ENCODE measurements at places on chromosomes 7 and 10.
A peak's percentile ranks its signal among the peaks of the same experiment; 100 is the strongest.

DNA sequence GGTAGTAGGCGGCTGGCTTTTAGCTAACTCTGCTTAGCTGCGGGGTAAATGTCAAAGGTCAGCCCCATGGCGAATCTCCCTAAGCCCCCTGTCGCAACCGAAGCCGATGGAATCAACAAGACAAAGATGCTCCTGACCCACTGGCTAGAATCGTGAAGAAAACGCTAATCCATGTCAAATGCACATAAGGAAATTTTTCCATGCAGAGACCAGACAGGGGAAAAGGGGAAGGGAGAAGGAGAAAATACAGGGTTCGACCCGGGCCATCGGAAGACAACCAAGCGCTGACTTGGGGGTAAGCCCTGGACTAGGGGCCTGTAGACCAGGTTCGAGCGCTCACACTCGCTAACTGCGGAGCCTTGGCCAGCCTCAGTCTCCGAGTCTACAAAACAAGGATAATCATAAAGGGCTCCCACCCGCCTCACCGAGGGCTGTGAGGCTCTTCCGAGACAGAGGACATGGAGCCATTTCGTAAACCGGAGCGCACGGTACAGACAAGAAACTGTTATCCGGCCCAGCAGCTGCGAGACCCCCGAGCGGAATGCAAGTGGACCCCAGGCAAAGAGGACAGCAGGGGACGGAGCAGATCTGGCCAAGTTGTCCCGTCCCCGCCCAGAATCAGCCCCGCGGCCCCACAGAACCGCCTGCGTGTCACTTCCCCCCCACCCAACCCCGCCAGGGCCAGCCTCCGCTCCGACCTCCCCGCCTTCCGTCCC is 507 bp downstream of the SAR1A start:
- peak; percentile 41 for DNase-seq
- no peaks in the 10 kb centered on the region for H3K36me3 ChIP-seq
- H3K4me3 ChIP-seq: peak overlapping the region; percentile 87
- no peaks in the 10 kb centered on the region for H3K27me3 ChIP-seq

GRCh38 chr7:29008590-29008989 is 50.5 kb upstream of the TRIL start:
- DNase-seq: no peak
- no peaks in the 10 kb centered on the region for H3K36me3 ChIP-seq
- H3K27ac ChIP-seq: no peak overlapping the region

GRCh38 chr7:141671705-141672496 is 30.1 kb downstream of the DENND11 start:
- H3K27ac ChIP-seq: no peak overlapping the region
- no peak for DNase-seq
- peaks cover 6% of the 10 kb centered on the region for H3K4me1 ChIP-seq
- H3K36me3 ChIP-seq: peaks cover 17% of the 10 kb centered on the region
- H3K27me3 ChIP-seq: no peaks in the 10 kb centered on the region

- no peaks in the 10 kb centered on the region for H3K27me3 ChIP-seq
- no peak for DNase-seq
- H3K36me3 ChIP-seq: peaks cover 30% of the 10 kb centered on the region
- H3K4me3 ChIP-seq: peak overlapping the region; percentile 85
Observed at GRCh38 chr10:3172081-3172445, 519 bp downstream of the PITRM1 start.

GRCh38 chr10:103395754-103396066 is 565 bp downstream of the ATP5MK start:
- no peak for DNase-seq
- peak overlapping the region; percentile 90 for H3K4me3 ChIP-seq

- DNase-seq: no peak
- peak overlapping the region; percentile 7 for H3K27ac ChIP-seq
- H3K36me3 ChIP-seq: no peaks in the 10 kb centered on the region
- no peak overlapping the region for H3K4me3 ChIP-seq
- no peaks in the 10 kb centered on the region for H3K27me3 ChIP-seq
- peaks cover 14% of the 10 kb centered on the region for H3K4me1 ChIP-seq
Observed at GRCh38 chr7:44793919-44794318, 2.6 kb upstream of the PPIA start.

- H3K4me3 ChIP-seq: no peak overlapping the region
- no peaks in the 10 kb centered on the region for H3K4me1 ChIP-seq
- no peak overlapping the region for H3K27ac ChIP-seq
- no peak for DNase-seq
- no peaks in the 10 kb centered on the region for H3K36me3 ChIP-seq
Observed at GRCh38 chr10:11381023-11381422, 230.4 kb downstream of the USP6NL start.

GRCh38 chr7:112067632-112068540 is 138.3 kb downstream of the DOCK4 start:
- no peaks in the 10 kb centered on the region for H3K36me3 ChIP-seq
- H3K27me3 ChIP-seq: no peaks in the 10 kb centered on the region
- H3K4me3 ChIP-seq: no peak overlapping the region
- DNase-seq: no peak
- H3K27ac ChIP-seq: no peak overlapping the region

DNA sequence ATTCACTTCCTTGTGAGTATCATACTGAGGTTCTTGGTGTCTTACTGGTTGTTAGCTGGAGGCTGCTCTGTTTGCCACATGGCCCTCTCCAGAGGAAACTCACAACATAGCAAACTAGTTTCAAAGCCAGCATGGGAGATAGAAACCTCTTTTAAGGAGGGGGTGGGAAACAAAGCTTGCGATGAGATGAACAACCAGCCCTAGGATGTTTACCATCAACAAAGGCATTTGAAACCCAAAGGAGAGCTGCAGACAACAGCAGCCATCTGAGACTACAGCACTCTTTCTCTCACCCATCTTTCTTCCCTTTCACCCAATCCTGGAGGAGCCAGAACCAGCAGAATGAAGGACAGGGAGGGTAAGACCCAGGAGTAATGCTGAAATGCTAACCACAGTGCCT is 182.1 kb downstream of the NEBL start:
- no peak overlapping the region for H3K4me3 ChIP-seq
- DNase-seq: no peak
- H3K36me3 ChIP-seq: no peaks in the 10 kb centered on the region
- H3K4me1 ChIP-seq: peaks cover 27% of the 10 kb centered on the region

DNA sequence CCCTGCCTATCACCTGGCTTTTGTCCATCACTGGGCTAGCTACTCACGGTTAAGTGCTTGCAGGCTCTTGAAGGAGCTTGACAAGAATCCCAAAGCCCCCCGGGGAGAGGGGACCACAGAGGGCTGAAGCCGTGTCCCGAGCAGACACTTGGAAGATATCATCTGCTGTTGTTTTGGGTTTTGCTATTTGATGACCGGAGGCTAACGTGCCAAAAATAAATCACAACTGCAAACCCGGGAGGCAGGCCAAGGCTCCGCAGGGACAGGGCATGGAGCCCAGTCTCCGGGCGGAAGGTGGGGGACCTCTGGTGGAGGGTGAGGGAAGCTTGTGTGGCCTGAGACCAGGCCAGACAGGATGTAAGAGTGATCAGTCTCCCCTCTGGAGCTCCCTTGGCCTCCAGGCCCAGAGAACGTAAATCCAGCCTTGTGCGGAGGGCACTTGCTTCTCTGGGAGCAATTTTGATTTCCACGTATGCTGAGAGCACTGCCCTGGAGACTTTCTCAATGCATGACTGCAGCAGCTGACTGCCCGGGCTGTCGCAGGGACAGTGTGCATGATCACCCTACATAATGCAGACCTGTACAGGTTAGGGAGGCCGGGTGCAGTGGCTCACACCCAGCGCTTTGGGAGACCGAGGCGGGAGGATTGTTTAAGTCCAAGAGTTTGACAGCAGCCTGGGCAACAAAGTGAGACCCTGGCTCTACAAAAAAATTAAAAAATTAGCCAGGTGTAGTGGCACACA is at the start of gene PHKG1:
TSS of gene PHKG1 (minus strand) at position 164 of the 743 bp plus-strand sequence. CDS start 4,011 bp downstream, outside the sequence.
- H3K4me3 ChIP-seq: peak within 1 kb of the TSS; percentile 38
- peak; percentile 93 for DNase-seq
- H3K36me3 ChIP-seq: peaks cover 7% of the 10 kb centered on the region
- no peaks in the 10 kb centered on the region for H3K27me3 ChIP-seq
- H3K27ac ChIP-seq: peak within 1 kb of the TSS; percentile 82

GRCh38 chr7:2934211-2934731 is 90.2 kb upstream of the GNA12 start:
- H3K4me3 ChIP-seq: no peak overlapping the region
- no peaks in the 10 kb centered on the region for H3K27me3 ChIP-seq
- H3K4me1 ChIP-seq: no peaks in the 10 kb centered on the region
- no peak overlapping the region for H3K27ac ChIP-seq
- H3K36me3 ChIP-seq: no peaks in the 10 kb centered on the region

- no peaks in the 10 kb centered on the region for H3K4me1 ChIP-seq
- H3K27me3 ChIP-seq: no peaks in the 10 kb centered on the region
- DNase-seq: no peak
- H3K27ac ChIP-seq: no peak overlapping the region
Observed at GRCh38 chr7:47949703-47950102, 1.4 kb upstream of the PKD1L1 start.

DNA sequence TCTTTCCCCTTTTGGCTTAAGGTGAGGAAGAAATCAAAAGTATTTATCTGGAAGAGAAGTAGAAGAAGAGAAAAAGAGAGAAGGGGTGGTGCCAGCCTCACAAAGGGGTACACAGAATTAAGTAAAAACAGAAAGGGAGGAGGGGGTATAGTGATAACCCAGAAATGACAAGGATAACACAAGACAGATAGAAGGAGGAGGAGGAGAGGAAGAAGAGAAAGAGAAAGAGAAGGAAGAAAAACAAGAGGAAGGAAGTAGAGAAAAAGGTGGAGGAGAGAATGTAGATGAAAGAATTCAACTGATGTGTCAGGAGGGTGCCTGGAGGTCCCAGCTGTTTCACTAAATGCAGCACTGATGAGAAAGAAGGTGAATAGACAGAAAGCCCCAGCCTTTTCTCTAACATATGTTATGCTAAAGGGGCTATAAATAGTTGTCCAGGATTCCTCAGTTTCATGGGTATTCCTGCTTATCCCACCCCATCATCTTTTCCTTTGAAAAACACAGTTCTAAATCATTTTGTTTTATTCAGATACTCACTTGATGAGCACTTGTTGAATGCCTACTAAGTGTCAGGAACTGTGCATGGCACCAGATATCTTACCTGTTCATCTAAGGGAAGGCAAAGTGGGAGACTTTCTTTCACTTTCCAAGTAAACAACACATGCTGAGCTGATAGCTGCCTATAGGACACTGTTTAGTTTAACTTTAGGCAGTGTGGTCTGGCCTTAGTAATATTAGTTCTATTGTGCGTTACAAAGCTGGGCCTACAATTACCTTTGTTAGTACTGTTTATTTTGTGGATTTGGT is 8.0 kb downstream of the SEMA3E start:
- H3K4me3 ChIP-seq: no peak overlapping the region
- H3K27ac ChIP-seq: no peak overlapping the region
- no peaks in the 10 kb centered on the region for H3K4me1 ChIP-seq
- DNase-seq: no peak
- no peaks in the 10 kb centered on the region for H3K36me3 ChIP-seq

DNA sequence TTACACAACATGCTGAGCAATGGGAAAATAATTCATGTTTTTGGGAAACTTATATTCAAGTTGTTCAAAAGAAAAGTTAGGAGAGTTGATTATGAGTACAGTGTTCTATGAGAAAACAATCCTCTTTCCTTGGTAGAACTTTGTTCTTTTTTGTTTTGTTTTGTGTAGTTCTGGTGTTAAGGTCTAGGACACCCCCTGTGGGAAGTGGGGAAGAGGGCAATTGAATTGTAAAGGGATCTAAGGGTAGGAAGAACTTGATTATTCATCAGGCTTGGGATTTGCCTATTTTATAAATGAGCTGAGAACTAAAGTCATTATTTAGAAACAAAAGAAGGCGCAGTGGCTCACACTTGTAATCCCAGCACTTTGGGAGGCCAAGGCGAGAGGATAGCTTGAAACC is 25.9 kb upstream of the CDK13 start:
- no peaks in the 10 kb centered on the region for H3K27me3 ChIP-seq
- H3K27ac ChIP-seq: no peak overlapping the region
- DNase-seq: no peak
- no peaks in the 10 kb centered on the region for H3K4me1 ChIP-seq
- H3K4me3 ChIP-seq: no peak overlapping the region

DNA sequence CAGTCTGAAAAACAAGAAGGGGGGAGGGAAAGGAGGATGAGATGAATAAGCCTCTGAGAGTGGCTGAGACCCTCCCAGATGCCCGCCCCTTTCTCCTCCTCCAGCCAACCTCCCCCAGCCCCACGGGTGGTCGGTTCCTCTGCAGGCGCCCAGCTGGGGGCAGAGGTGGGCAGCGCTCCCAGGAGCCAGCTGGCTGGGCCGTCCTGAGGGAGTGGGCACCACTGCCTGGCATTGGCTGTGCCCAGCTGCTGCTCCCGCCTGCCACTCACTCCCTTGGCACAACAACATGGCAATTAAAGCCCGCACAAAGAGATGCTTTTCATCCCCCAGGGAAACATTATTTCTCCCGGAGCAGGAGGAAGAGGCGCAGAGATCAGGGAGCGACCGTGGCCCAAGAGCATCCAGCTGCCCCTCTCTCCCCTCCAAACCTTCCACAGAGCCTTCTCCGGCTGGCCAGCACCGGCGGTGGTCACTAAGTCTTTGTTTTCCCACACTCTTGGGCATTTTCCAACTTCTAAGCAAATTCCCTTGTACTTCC is 107.2 kb downstream of the SPDYE5 start:
- no peaks in the 10 kb centered on the region for H3K4me1 ChIP-seq
- no peak for DNase-seq
- H3K4me3 ChIP-seq: no peak overlapping the region
- peaks cover 48% of the 10 kb centered on the region for H3K36me3 ChIP-seq
- peak overlapping the region; percentile 14 for H3K27ac ChIP-seq

- H3K4me1 ChIP-seq: no peaks in the 10 kb centered on the region
- H3K27me3 ChIP-seq: no peaks in the 10 kb centered on the region
- H3K4me3 ChIP-seq: no peak overlapping the region
Observed at GRCh38 chr10:126350216-126350992, 37.9 kb downstream of the ADAM12 start.

- H3K36me3 ChIP-seq: no peaks in the 10 kb centered on the region
- H3K27ac ChIP-seq: no peak overlapping the region
- H3K4me3 ChIP-seq: no peak overlapping the region
- no peaks in the 10 kb centered on the region for H3K27me3 ChIP-seq
- no peaks in the 10 kb centered on the region for H3K4me1 ChIP-seq
- DNase-seq: no peak
Observed at GRCh38 chr7:69295977-69296376, 302.3 kb upstream of the AUTS2 start.

DNA sequence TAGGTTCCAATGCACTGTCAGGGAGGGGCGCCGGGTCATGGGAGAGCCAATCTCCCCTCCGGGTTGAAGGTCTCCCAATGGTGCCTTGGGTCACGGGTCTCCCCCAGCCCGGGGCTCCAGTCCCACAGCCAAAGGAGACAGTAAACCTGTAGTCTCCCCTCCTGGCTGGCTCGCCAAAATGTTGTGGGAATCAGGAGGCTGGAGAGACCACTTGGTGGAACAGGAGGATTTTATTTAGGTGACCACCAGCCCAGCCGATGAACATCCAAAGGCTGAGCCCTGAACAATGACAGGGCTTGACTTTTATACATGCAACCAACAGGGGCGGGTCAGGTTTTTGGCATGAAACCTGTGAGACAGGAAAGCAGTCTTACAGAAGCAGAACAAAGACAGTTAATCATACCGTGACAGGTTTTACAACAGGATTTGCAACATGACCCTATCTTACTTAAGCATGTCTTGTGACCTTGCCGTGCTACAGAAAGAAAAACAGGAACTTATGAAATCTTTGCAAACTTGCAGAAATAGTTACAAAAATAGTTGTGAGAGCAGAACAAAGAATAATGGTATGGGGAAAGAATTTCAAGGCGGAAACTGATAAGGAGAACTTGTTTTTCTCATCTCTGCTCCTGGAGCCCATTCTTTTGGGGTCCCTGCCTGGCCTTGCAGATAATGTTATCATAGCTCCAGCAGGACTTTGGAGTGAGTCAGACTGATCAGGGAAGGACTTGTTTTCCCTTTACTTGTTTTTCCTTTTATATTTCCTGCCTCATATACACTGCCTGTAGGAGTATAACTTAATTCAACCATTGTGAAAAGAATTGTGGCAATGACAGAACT is 7.1 kb downstream of the ERV3-1 start:
- no peaks in the 10 kb centered on the region for H3K27me3 ChIP-seq
- H3K36me3 ChIP-seq: peaks cover 17% of the 10 kb centered on the region
- DNase-seq: no peak
- peak overlapping the region; percentile 57 for H3K27ac ChIP-seq
